ENCODE measurements at places on chromosomes 2 and 18.

DNA sequence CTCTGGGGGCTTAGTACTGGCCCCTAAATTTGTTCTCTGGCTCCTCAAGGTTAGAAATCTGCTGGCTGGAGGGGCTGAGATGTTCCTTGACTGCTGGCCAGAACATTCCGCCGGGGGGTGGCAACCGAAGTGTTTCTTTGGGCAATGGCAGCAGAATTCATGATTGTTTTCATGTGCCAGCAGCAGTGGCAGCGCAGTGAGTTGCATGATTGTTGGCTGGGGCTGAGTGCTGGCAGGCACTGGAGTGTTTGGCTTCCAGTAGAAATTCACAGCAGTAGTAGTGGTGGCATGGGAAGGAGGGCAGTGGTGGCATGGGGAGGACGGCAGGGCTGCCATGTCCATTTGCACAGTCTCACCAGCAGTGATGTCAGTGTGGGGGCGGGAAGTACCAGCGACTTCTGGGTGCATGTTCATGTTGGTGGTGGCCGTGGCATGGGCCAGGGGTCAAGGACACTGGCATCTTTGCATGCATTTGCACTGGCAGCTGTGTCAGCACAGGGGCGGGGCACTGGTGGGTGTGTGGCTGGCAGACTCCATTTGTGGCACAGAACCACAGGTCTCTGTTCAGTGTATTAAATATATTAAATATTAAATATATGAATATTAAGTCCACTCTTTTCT is 130.6 kb upstream of the CDH7 start:
- DNase-seq = no peak

DNA sequence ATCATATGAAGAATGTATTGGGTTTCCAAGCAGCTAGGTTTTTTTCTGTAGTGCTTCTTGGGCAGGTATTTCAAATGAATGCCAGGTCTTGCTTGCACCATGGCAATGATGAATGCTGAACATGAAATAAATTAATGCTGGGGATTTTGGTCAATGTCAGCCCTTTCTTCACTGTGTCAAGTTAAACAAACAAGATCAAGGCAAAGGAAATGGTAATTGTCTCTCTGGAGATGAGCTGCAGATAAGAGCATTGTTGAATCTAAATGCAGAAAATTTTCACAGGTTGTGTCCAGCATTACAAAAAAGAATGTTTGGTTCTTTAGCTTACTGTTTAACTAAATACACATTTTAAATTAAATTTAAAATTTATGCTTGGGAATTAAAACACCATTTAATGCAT is 144.3 kb downstream of the GPD2 start:
- no peak for DNase-seq

- no peak for DNase-seq
These were observed 184.6 kb upstream of the OSR1 start for GRCh38 chr2:19542796-19543662.

DNA sequence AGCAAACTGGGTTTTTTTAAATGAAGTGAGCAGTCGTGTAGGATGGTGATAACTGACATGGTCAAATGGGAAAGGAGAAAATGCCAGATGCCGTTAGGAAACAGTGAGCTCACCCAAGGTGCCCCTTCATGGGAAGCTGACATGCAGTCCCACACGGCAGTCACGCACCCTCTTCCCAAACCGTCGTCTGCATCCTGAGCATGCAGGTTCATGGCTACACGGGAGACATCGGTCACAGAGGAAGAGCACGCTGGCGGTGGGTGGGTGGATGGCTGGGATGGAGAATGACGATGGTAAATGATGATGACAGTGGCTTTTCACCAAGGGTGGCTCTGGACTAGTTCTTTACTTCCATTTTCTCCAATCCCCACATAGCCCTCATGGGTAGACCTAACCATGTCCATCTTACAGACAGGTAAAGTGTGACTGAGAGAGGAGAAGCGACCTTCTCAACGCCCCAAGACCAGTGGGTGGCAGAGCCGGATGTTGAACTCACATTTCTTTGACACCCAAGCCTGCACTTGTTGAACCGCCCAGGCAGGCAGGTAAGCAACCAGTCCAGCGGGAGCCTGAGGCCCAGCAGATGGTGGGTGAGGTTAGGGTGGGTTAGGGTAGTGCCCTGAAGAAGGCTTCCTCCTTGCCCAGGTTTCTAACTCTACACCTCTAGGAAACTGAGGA is 44.5 kb downstream of the TNS1 start:
- no peak for DNase-seq

DNA sequence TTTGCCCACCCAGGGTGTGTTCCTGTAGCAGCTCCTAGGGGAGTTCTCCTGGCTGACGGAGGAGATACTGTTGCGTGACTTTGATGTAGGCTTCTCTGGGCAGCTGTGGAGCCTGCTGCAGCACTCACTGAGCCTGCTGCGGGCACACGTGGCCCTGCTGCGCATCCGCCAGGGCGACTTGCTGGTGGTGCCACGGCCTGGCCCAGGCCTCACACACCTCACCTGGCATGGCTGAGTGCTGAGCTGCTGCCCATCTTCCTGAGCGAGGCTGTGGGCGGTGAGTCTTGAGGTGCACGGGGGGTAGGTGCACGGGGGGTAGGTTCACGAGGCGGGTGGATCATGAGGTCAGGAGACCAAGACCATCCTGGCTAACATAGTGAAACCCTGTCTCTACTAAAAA is 191.7 kb downstream of the ANKRD36C start:
- DNase-seq = no peak

GRCh38 chr2:207995887-207996286 is 29.4 kb downstream of the PLEKHM3 start:
- no peak for DNase-seq

- no peak for DNase-seq
These were observed 500.2 kb upstream of the HS6ST1 start for GRCh38 chr2:128818704-128819491.

- no peak for DNase-seq
These were observed 67.6 kb downstream of the TBC1D8 start for GRCh38 chr2:101083613-101084012.

GRCh38 chr2:150647943-150648342 is 160.5 kb upstream of the RND3 start:
- DNase-seq = no peak

DNA sequence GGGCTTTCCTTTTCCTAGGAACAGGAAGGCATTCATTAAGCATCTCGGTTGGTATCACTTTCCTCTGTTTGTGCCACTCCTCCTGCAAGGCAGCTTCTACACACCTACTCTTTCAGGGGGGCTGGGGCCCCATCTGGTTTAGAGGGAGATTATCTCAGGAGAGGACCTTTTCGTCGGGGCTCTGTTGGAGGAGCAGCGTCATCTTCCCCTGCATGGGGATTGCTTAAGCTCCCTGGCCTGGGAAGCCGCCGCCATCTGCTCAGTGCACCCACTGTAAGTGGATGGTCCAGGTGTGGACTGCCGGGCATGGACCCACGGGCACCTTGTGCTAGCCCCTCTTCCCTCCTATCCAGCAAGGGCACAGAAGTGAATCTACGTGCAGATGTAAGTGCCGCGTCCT is 355.3 kb upstream of the SMIM21 start:
- DNase-seq = no peak

DNA sequence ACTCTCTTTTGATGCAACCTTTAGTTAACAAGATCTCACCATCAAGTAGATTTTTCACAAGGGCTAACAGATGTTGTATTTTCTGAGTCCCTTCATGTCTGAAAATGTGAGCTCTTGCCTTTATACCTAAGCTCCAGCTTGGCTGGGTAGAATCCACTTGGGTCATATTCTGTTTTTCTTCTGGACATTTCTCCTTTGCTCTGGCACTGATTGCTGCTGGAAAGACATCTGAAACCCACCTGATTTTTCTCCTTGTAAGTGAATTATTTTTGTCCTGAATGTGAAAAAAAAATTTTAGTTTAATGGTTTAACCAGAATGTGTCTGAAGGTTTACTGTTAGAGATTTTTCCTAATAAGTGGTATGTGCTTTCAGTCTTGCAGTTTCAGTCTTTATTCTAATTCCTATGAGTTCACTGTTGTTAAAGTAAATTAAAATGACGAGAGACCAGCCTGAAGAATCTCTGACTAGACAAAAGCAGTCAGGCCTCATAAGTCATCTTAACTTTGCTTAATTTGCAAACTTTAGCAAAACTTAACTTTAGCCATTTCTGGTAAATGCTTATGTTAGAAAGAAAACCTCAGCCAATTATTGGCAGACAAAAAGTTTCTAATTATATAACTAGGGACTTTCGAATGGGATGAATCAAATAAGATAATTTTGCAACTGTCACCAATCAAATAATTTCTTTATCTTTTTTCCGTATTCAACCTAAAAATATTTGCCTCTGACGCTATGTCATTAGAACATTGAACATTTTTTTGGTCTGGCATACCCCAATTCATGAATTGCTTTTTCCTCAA is 70.8 kb downstream of the ACAA2 start:
- no peak for DNase-seq

DNA sequence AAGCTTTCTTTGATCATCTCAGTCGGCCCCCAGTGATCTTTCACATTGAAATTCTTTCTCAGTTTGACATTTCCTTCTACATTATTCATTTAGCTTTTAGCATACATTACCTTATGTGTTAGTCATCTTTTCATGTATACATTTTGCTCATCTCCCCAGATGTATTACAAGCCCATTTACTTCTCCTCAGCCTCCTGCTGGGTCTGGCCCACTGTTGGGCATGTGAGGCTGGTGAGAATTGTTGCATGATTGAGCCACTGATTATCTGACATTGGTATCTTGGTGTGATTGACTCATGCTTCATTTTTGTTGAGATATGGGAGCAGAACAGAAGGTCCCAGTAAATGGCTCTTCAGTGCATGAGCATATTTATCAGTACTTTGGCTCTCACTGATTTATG is 300.1 kb upstream of the DDX18 start:
- DNase-seq = no peak

GRCh38 chr2:25201794-25202193 is 33.4 kb upstream of the POMC start:
- no peak for DNase-seq
